ENCODE measurements at places on chromosomes 5 and 9.

GRCh38 chr5:14954616-14955343, 83.2 kb upstream of the ANKH start:
- no peak for DNase-seq

- DNase-seq, result no peak
These were observed 371.7 kb downstream of the NFIB start for GRCh38 chr9:13942201-13942600.

DNA sequence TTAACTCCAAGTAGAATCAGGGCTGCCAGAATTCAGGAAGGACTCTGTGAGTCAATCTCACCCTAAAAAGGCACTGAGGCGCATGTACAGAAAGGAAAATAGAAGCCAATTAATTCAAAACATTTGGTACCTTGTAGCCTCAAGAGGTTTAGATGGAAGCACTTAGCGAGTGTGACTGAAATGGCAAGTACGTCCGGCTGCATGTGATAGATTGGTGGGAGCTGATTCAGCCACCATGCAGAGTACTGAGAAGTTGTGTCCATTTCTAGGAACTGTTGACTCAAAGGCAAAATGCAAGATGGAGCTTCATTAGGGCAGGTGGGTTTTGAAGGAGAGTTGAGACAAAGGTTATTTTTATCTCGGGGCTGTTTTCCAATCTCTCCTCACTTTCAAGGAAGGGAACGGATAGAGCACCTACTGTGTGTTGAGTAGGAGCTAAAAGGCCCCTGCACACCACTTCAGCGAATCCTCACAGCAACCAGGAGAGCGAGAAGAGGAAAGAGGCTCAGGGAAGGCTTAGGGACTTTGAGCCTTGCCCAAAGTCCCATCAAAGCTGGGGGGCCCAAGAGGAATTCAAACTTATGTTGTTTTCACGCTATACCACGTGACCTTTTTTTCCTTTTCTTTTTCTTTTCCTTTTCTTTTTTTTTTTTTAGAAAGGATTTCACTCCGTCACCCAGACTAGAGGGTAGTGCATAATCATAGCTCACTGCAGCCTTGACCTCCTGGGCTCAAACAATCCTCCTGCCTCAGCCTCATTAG, 34.6 kb upstream of the CPEB4 start:
- no peak for DNase-seq

- no peak for DNase-seq
These were observed 106.4 kb downstream of the ZSWIM6 start for GRCh38 chr5:61438298-61438970.

DNA sequence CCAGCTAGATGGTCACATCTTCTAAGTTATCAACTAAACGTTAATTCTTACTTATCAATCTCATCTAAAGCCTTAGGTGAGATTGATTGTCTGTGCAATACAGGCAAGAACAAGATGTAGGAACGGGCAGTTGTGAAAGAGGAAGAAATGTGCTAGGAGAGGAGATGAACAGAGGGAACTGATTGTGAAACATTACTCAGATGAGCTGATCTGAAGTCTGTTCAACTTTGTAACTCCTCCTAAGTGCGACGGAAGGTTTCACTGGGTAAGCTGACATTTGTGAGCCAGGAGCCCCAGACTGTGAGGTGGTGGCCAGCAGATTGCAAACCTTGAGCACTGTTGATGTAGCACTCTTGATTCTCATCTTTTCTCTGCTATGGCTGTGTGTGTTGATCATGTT, 204.1 kb downstream of the CD180 start:
- no peak for DNase-seq

- no peak for DNase-seq
These were observed 34.4 kb downstream of the CFAP90 start for GRCh38 chr5:7816535-7816901.

GRCh38 chr5:36040651-36041536, 25.8 kb downstream of the UGT3A2 start:
- peak; percentile 96 for DNase-seq

DNA sequence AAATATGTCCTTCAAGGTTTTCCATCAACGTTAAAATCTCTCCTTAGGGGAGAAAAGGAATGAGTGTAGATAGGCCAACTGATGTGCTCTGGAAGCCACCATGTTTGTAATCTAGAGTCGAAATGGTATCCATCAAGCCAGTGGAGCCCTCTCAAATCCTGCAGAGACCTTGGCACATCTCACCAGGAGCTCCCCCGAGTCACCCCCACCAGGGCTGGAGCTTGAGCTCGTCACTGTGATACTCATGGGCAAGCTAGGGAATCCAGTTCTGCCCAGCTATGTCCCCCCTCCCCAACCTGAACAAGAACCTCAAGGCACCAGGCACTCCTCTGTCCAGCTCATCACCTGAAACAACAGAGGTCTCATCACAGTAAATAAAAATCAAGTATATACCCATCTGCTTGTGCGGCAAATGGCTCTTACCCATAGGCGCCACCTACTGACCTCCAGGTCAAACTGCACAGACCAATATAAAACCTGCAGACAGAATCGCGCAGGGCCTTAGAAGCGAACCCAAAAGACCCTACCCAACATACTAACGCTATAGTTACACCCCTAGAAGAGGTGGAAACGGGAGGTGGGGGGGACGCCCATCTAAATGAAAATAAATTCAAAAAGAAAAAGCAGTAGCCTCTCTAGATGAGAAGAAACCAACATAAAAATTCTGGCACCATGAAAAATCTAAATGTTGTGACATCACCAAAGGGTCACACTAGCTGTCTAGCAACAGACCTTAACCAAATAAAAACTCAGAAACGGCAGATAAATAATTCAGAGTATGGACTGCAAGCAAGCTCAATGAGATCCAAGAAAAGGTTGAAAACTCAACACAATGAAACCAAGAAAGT, 75.0 kb downstream of the TTC39B start:
- no peak for DNase-seq

GRCh38 chr5:131368866-131369265, 105.0 kb downstream of the CDC42SE2 start:
- DNase-seq, result no peak

GRCh38 chr9:37955781-37956422, 52.0 kb upstream of the SLC25A51 start:
- no peak for DNase-seq

DNA sequence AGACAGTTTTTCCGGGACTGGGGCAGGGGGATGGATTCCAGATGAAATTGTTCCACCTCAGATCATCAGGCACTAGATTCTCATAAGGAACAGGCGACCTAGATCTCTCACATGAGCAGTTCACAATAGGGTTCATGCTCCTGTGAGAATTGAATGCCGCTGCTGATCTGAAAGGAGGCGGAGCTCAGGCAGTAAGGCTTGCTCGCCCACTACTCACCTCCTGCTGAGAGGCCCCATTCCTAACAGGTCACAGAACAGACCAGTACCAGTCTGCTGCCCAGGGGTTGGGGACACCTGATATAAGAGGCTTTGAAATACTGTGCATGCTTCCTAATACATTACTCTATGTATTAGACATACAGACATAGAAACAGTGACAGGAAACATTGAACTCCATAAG, 41.1 kb downstream of the PTPRD start:
- no peak for DNase-seq

- DNase-seq, result no peak
These were observed 201.9 kb downstream of the ARHGAP26 start for GRCh38 chr5:142972064-142972570.

DNA sequence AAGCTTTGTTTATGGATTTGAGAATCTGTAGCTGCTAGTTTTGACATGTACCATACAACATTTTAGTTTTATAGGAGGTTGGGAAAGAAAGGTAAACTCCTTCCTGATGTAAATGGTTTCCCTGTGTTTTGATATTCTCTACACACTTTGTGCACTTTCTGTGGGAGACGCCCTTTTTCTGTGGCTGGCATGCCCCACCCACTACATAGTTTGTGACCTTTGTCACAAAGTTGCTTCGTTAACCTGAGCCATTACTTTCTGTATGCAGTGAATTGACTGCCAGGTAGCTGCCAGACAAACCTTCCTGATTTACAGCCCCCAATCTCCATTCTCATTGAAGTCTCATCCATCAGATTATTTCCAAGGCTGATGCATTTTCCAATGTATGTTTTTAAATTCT, 90.6 kb downstream of the NLN start:
- DNase-seq, result no peak

GRCh38 chr5:54528633-54529209, 11.2 kb downstream of the SNX18 start:
- DNase-seq, result no peak

- no peak for DNase-seq
These were observed 791.2 kb downstream of the MAT2B start for GRCh38 chr5:164296603-164297080.

GRCh38 chr9:101397746-101398067, 711 bp downstream of the MRPL50 start:
- no peak for DNase-seq

GRCh38 chr9:81581986-81582385, 107.4 kb downstream of the TLE1 start:
- DNase-seq, result no peak

GRCh38 chr5:154300207-154300883, 109.8 kb downstream of the GALNT10 start:
- DNase-seq, result no peak

- DNase-seq, result peak; percentile 54
These were observed 59.4 kb downstream of the DAP start for GRCh38 chr5:10701567-10702039.

DNA sequence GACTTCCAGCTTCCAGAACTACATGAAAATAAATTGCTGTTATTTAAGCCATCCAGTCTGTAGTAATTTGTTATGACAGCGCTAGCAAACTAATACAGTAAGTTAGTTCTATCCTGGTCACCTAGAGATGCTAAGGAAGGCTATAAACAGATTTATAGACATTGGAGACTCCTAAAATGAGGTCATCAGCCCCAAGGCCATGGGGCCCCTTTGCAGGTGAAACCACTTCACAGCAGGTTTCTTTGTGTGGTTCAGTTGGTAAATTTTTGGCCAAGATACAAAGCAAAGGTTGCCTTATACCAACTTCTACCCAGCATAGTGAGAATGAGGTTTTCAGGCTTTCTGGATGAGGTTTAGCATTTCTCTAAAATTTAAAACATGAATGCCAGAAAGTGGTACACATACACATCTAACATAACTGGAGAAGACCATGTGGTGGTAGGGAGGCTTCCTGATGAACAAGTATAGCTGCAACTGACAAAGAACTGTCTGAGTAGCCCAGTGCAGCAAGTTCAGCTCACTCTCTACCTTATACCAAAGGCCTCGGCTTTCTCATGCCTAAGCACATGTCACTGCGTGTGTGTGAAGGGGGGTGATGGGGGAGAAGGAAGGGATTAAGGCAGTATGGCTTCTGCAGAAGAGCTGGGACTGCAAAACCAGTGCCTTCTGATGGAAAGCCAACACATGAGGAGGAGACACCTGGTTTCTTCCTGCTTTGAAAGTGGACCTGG, 264.6 kb upstream of the TAS2R1 start:
- no peak for DNase-seq

- peak; percentile 53 for DNase-seq
These were observed 25.0 kb upstream of the HMCN2 start for GRCh38 chr9:130240410-130241197.

DNA sequence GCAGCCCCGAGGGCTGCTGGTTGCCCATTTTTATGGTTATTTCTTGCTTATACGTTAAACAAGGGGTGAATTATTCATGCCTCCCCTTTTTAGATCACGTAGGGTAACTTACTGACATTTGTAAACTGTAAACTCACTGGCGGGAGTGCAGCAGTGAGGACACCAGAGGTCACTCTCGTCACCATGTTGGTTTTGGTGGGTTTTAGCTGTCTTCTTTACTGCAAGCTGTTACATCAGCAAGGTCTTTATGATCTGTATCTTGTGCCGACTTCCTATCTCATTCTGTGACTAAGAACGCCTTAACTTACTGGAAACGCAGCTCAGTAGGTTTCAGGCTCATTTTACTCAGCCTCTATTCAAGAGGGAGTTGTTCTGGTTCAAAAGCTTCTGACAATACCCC, 155.0 kb upstream of the PRDM9 start:
- DNase-seq, result peak; percentile 79

DNA sequence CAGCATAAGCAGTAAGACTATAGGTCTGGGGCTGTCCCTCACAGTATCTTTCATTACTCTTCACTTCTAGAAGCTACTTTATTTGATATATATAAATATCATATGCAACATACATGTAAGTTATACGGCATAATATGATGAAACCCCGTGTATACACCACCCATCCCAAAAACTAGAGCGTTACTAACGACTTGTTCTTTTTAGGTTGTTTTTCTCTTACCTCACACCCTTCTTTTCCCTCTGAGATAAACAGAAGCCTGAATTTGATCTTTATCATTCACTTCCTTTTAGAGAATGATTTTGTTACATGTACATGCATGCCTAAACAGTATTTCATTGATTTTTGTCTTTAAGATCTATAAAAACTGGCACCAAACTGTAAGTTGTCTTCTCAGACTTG, 3.7 kb downstream of the TRMO start:
- DNase-seq, result no peak

GRCh38 chr5:156595132-156595787, 254.8 kb upstream of the PPP1R2B start:
- no peak for DNase-seq

DNA sequence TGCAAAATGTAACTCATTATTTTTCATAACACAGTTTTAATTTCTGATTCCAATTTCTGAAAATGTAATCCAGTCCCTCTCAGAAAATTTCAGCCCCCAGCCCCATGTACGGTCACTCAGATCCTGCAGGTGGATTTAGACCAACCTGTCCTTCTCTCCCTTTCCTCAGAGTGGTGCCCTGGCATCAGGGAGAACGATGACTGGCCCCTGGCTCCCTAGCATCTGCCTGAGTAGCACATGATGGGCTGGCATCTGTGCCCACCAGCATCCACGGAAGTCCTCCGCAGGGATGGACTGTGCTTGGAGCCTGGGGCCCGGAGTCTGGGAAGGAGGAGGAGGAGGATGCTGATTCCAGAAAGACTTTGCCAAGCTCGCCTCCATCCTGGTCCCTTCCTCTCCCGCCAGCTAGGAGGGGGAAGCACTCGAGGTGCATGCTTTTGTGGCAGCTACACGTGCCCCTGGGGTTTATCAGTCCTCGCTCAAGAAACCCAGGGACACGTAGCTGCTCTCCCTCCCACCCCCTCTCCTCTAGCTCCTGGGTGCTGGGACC, 54.4 kb upstream of the RUFY1 start:
- no peak for DNase-seq

DNA sequence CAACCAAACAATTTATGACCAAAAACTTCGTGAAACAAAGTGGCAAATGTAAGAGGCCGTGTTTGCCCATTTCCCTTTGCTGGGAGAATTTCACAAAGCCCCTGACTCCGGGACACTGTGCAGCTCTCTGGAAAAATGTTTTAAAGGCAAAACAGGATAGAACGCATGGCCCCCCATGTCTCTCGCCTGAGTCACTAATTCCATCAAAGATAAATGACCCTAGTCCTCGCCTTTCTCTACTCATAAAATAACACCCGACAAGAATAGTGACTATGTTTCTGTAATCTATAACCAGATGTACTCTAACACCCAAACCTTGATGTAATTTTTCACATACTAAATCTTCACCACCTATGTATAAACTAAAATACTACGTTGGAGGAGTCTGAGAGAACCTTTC, 55.7 kb upstream of the SAP30L start:
- DNase-seq, result no peak

- no peak for DNase-seq
These were observed 46.6 kb downstream of the SECISBP2 start for GRCh38 chr9:89364666-89365531.

GRCh38 chr9:137141976-137142936, 3.3 kb downstream of the GRIN1 start:
- no peak for DNase-seq
